ENCODE measurements at places on chromosomes 1 and 21.

GRCh38 chr1:116943438-116943837 is 33.7 kb downstream of the PTGFRN start:
- no peak for DNase-seq

- no peak for DNase-seq
These were observed 54.4 kb upstream of the WDR26 start for GRCh38 chr1:224488806-224489499.

GRCh38 chr1:96843196-96843595 is 121.6 kb downstream of the PTBP2 start:
- DNase-seq = no peak

- DNase-seq = no peak
These were observed 28.2 kb downstream of the STPG1 start for GRCh38 chr1:24385160-24385940.

- no peak for DNase-seq
These were observed 31.8 kb downstream of the ABCG1 start for GRCh38 chr21:42250422-42251403.

GRCh38 chr1:8303141-8303540 is 14.8 kb upstream of the SLC45A1 start:
- DNase-seq = no peak

GRCh38 chr21:35965699-35966098 is 94.6 kb downstream of the SETD4 start:
- DNase-seq = no peak

DNA sequence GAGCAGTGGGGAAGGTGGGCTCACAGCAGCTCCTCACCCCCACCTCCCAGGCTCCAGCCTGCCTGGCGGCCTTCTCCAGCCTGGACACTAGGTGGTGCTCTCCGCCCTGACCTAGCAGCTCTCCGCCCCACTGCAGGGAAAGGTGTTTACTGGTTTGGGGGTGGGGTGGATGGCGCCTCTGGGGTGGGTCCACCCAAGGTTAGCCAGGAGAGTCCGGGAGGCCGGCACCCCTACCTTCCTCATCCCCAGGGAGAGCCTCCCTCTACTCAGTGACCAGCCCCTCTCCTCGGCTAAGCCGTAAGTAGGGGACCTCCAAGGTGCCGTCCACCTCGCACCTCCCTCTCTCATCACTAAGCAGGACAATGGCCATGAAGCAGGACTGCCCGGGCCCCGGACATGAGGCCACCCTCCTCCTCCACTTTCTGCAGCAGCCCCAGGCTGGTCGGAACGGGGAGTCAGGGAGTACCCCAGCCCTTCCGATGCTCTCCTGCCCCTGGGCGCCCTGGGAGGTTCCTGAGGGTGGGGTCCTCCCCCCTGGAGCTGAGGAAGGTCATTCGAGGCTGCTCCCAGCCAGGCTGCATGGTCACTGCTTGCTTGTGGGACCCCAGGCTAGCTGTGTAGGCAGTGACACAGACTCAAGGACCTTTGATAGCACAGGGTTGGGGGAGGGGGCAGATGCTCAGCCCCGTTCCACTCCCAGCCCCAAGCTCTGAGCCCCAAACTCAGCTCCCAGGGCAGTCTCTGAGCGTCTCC is 101.4 kb upstream of the VAMP3 start:
- DNase-seq = peak; percentile 27

- peak; percentile 47 for DNase-seq
These were observed at the start of gene CNN3 for GRCh38 chr1:94926915-94927404. Gene CNN3, minus strand, starts transcription at chr1:94927110. Its CDS starts 216 bp downstream, at chr1:94926894.

DNA sequence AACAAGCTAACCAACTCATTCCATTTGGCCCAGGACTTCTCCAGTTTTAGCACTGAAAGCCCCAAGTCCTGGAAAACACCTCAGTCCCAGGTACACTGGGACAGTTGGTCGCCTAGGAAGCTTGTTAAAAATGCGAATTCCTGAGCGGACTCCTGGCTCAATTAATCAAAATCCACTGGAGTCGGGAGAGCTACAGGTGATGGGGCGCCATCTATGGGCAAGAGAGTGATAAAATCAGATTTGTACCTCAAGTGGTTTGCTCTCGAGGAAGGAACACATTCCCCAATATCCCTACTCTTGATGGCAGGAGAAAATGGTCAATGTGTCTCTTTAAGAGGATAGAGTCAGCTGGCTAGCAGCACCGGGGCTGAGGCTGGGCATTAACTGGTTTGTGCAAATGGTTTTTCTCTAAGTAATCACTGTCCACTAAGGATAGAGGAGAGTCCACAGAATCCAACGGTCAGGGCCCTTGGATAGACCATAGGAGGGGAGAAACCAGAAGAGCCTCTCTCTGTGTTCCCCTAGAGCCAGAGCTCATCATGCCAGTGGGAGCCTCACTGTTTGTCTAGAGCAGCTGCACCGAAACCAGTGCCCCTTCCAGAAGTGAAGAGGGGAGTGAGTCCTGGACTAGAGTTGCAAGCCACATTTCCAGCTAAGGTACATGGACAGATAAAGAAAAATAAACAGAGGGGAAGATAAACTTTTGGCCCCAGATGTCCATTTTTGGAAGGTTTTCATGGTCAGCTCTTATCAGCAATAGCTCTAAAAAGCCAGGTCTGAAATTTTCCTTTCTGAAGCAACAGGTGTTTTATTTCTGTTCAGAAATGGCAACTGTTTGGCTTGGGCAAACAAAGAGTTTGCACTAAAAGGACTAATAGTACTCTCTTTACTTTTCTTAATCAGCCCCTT is 148.5 kb downstream of the TENT5C start:
- DNase-seq = peak; percentile 39

- DNase-seq = no peak
These were observed 4.2 kb upstream of the GPR61 start for GRCh38 chr1:109535481-109535880.

- no peak for DNase-seq
These were observed 175.4 kb downstream of the SLC35F3 start for GRCh38 chr1:234079896-234080295.

- peak; percentile 53 for DNase-seq
These were observed 24.8 kb upstream of the THEM4 start for GRCh38 chr1:151934048-151934493.

GRCh38 chr1:66258404-66259105 is 275.4 kb upstream of the SGIP1 start:
- no peak for DNase-seq

- DNase-seq = peak; percentile 13
These were observed 45.3 kb upstream of the CTBS start for GRCh38 chr1:84619383-84620102.

DNA sequence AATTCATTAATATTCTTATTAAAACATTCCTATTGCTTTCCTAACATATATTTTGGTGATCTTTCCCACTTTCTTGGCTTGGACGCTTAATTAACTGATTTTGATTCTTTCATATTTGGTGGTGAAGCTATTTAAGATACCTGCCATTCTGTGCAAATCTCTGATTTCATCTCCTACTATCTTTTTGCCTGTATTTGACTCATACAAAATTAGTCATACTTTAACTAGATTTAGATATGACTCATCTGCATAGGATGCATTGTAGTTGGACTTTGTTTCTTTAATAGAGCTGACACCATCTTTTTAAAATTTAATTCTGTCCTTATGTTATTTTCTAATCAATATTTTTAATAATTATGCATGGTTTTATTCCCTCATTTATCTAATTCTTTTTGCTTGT is 93.8 kb upstream of the PLPPR4 start:
- no peak for DNase-seq

- no peak for DNase-seq
These were observed 625.8 kb upstream of the ADGRL2 start for GRCh38 chr1:81174811-81175476.

DNA sequence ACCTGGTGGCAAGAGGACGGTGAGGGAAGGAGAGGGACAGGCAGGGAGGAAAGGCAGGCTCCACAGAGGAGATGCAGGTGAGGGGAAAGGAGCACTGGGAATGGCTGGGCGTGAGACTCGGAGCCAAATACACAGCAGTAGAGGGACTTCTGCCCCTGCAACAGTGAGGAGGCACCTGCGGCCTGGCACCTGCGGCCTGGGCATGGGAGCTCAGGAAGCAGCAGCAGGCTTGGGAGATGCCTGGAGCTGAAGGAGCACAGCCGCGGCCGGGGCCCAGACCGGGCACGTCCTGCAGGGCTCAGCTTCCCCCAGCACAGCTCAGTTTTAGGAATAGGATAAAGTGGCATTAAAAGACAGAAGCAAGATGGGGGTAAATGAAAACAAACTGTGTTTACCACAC is 20.9 kb upstream of the TSPEAR start:
- DNase-seq = no peak

GRCh38 chr1:115927971-115928370 is 48.3 kb upstream of the SLC22A15 start:
- no peak for DNase-seq

DNA sequence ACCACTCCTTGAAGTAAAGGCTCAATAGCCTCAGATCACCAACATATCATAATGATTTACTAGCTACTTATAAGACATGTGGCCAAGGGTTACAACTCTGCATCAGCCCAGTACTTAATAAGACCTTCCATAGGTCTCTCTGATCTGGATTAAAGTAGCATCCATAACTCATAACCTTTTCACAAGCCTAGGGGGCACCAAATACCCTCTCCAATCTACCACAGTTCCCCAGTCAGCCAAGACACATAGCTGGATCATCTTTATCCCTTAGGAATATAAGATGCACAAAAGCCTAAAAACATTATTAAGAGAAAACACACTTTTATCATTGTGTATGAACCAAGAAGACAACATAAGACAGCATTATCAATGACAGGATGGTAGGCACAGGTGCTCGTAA is 22.1 kb downstream of the SSX2IP start:
- no peak for DNase-seq

DNA sequence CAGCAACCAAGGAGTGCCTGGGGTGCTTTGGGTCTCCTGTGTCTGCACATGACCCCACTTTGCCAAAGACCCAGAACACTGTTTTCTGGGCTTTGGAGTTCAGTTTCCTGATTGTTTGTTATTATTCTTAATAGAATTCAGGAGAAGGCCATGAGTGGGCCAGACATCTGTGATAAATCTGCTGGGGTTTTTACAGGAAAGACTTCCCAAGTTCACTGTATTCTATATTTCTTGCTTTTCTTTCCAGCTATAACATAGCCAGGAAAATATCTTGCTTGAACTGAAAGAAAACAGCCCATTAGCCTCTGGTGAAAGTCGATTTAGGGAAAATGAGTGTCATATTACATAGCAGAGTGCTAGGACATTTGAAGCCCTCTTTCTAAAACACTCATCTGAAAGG is 345.1 kb upstream of the USP24 start:
- no peak for DNase-seq

DNA sequence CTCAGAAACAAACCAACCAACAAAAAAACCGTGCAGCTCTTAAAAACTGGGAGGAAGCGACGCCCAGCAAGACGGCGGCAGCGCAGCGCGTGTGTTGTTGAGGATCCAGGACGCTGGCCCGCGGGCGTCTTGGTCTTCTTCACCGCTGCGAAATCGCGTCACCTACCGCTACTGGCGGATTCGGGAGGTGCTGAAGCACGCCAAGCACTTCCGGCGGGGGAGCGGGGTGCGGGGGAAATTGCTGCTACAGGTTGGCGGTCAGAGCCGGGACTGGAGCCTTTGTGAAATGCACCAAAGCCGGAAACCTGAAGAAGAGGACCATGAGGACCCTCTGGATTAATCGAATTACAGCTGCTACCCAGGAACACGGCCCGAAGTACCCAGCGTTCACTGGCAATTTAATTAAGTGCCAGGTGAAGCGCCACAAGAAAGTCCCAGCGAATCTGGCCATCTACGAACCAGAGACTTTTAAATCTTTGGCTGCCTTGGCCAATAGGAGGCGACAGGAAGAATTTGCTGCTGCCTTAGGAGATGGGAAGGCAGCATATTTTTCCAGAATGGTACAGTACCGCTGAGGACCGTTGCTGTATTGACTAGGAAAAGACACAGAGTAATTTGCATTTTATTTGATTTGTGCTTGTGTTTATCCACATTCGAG is 11.9 kb upstream of the RIPPLY3 start:
- no peak for DNase-seq

GRCh38 chr21:31371715-31372470 is 27.8 kb upstream of the TIAM1 start:
- no peak for DNase-seq

DNA sequence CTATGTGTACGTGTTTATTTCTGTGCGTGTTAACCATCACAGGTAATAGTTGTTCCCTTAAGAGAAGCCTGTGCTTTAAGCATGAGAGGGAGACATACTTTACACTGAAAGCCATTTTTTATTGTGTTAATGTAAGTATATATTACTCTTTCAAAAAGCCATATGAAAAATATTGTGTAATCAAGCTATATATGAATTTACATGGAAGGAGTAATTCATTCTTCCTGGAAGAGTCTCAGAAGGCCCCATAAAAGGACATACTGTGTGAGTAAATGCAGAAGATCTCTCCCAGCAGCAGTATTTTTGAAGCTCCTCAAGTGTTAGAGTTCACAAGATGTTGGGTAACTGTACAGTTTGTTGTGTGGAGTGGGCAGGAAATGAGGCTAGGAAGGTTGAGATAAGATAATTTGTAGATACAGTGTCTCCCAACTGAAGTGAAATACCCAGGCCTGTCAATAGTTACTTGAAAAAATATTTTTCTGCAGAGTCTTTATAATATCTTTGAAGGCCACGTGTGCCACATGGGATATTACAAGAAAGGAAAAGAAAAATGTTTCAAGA is 138.3 kb downstream of the PTGER3 start:
- DNase-seq = no peak

- DNase-seq = no peak
These were observed 197.0 kb downstream of the CACNA1E start for GRCh38 chr1:181680332-181680731.

Measured in activated CD4-positive, alpha-beta T cell treated with anti-CD3 and anti-CD28 coated beads, Interleukin-2, amount 50 U/mL, for 24 hours (primary cell).